ENCODE measurements at places on chromosomes 6 and 20. TPM values are rescaled to one million over a fixed set of nuclear protein-coding genes. Genes with fewer than 3 reads are reported as not detected.

- DNase-seq = no peak
Measured at GRCh38 chr20:11832851-11833250, 84.8 kb upstream of the BTBD3 start.

GRCh38 chr6:170416303-170416702 lies 109.7 kb downstream of the FAM120B start:
- DNase-seq = no peak

The LGSN gene
- polyA plus RNA-seq = 0.04 TPM

GRCh38 chr20:12790859-12791258 lies 217.9 kb upstream of the SPTLC3 start:
- DNase-seq = no peak

DNA sequence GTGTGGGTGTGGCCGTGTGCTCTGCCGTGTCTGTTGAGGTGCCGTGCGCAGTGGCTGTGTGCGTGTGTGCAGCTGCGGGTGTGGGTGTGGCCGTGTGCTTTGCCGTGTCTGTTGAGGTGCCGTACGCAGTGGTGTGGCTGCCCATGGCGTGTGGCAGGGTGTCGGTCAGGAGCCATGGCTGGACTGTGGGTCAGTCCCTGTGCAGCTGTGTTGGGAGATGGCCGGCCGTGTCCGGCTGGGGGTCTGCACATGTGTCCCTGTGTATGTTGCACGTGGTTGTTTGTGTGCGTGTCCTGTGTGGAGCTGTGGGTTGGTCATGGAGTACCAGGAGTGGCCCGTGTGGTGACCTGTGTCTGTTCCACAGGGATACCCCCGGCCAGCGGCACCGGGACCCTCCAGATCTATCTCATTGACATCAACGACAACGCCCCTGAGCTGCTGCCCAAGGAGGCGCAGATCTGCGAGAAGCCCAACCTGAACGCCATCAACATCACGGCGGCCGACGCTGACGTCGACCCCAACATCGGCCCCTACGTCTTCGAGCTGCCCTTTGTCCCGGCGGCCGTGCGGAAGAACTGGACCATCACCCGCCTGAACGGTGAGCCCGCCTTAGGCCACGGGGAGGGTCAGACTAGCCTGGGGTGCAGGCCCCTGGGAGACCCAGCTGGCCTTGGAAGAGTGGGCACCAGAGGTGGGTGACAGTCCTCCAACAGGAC lies 137.7 kb downstream of the TAF4 start:
- DNase-seq = no peak

- DNase-seq = no peak
Measured at GRCh38 chr6:99521633-99522151, 6.5 kb upstream of the USP45 start.

GRCh38 chr6:4979426-4979825 lies 24.4 kb downstream of the RPP40 start:
- DNase-seq = no peak

The PPP1R3G gene
- polyA plus RNA-seq = 2.4 TPM

- DNase-seq = no peak
Measured at GRCh38 chr6:72081871-72082270, 195.5 kb downstream of the RIMS1 start.

GRCh38 chr6:67640484-67640883 lies 994.6 kb upstream of the ADGRB3 start:
- DNase-seq = no peak

The LAMP5 gene
- polyA plus RNA-seq = 4.6 TPM

DNA sequence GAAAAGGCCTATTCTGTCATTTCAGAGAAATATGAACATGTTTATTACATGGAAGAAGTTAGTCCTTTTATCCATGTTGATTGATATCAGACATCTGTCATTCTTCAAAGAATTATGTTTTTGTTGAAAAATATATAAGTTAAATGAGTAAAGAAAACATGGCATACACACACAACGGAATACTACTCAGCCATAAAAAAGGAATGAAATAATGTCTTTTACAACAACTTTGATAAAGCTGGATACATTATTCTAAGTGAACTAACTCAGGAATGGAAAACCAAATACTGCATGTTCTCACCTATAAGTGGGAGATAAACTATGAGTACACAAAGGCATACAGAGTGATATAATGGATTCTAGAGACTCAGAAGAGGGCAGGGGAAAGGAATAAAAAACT lies 9.3 kb downstream of the FKBP5 start:
- DNase-seq = no peak

The VSX1 gene
- 0.03 TPM for polyA plus RNA-seq

DNA sequence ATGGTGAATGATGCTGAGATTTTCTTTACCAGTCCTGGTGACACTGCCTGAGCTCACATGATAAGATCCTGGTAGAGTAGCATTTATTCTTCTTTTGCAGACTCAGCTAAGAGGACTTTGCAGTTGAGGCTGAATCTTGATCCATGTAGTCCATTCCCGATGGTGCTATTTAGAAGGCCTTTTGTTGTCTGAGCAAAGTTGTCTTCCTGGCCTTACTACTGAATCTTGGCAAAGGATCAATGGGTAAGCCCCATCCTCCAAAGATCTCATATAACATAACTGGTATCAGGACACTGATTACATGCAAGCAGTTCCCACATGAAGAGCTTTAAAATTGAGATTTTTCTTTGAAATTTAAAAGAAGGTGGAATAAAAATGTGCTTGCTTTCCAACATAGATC lies 291.6 kb downstream of the SOX4 start:
- DNase-seq = no peak

GRCh38 chr6:29974901-29975560 lies 32.7 kb downstream of the HLA-A start:
- DNase-seq = no peak

DNA sequence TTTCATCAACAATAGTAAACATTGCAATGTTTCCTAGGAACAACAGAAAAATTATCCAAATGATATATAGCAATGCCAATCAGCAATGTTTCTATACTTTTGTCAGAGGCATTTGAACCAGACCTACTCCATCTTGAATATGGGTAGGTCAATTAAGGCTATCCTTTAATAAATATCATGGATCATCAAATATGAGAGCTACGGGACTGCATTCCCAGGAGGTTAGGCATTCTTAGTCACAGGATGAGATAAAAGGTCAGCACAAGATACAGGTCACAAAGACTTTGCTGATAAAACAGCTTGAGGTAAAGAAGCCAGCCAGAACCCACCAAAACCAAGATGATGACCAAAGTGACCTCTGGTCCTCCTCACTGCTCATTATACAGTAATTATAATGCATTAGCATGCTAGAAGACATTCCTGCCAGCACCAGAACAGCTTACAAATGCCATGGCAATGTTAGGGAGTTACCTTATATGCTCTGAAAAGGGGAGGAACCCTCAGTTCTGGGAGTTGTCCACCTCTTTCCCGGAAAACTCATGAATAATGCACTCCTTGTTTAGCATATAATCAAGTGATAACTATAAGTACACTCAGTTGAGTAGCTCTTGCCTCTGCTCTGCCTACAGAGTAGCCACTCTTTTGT lies 8.6 kb upstream of the SERPINB6 start:
- DNase-seq = peak; percentile 76

- no peak for DNase-seq
Measured at GRCh38 chr20:12466915-12467314, 541.9 kb upstream of the SPTLC3 start.

GRCh38 chr6:10463491-10464481 lies 48.9 kb upstream of the TFAP2A start:
- no peak for DNase-seq

The EDN1 gene
- polyA plus RNA-seq = 36.4 TPM

GRCh38 chr6:31474871-31475286 lies 23.1 kb upstream of the MICB start:
- DNase-seq = no peak

DNA sequence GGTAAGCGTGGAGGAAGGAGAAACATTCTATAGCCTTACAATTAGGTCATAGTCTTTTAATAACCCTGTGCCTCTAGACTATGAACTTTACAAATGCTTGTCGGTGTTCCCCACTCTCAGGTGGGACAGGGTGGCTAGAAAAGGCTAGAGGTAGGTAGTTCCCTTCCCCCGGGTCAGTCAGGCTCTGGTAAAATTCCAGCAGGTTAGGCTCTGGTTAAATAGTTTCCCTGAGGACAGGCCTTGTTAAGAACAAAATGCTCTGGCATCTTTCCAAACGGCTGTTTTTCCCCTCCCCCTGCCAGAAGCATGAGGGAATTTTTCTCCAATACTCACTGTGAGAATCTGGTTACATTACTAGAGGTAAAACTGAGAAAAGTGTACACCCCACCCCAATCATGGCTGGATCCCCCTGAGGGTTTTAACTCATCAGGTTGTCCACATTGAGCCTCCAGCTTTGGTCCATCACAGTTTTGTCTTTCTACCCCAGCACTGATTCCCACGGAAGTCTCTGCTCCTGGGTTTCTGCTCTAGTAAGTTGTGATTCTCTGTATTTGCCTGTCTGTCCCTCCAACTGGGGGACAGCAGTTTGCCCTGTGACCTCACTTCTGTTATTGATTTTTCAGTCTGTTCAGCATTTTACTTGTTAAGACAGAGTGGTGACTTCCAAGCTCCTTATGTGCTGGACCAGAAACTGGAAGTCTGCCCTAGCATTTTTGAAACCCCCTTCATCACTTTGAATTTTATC lies 84.7 kb upstream of the ADGRF1 start:
- DNase-seq = peak; percentile 45

- no peak for DNase-seq
Measured at GRCh38 chr20:19981031-19981451, 36.1 kb upstream of the NAA20 start.

DNA sequence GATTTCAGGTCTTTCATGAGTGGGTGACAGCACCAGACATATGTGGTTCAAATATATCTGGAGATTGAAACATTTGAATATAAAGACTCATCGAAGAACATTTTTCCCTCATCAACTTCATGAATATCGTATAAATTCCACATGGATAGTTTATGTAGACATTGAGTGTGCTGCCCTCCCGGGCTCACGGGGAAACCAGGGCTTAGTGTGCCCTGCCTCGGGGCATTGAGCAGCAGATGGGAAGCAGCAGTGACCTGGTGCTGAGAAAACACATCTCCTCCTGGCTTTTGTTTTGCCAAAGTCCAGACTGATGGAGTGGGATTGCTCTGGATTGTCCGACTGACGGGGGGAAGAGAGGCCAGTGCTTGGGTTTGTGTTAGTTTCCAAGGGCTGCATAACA lies 17.8 kb upstream of the SLC2A12 start:
- no peak for DNase-seq

GRCh38 chr6:147184379-147184778 lies 19.8 kb upstream of the STXBP5 start:
- no peak for DNase-seq

DNA sequence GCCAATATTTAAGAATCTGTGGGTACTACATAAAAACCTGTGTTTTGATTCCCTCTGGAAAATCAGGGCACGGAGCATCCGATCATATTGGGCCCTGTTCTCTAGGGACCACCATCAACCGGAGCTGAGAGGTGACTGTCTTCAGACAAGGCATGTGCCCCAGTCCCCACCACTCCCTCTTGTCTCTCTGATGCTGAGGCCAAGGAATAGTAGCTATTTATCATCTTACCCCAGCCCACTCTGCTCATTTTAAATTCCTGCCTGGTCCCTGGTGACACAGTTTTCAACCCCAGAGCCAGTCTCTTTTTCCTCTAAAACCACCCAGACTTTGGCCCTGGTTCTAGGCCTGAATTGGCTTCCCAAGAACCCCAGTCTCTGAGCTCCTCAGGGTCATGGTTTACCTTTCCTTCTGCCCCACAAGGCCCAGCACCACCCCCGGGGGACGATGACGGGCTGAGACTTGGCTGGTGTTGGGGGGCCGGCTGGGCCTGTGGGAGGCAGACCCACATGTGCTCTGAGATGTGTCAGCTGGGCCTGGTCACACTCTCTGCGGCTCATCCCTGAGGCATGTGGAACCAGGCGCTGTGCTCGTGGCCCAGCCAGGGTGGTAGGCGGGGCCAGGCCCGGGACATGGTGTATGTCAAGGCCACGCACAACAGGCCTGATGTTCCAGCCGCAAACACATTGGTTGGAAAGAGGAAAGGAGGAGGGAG lies 114.4 kb downstream of the CEBPB start:
- DNase-seq = peak; percentile 37

- DNase-seq = no peak
Measured at GRCh38 chr6:7157752-7158616, 50.2 kb downstream of the RREB1 start.

The LPA gene
- 0.06 TPM for polyA plus RNA-seq

The WFDC12 gene
- polyA plus RNA-seq = not detected

GRCh38 chr6:111580826-111581505 lies 24.7 kb downstream of the TRAF3IP2 start:
- DNase-seq = no peak

DNA sequence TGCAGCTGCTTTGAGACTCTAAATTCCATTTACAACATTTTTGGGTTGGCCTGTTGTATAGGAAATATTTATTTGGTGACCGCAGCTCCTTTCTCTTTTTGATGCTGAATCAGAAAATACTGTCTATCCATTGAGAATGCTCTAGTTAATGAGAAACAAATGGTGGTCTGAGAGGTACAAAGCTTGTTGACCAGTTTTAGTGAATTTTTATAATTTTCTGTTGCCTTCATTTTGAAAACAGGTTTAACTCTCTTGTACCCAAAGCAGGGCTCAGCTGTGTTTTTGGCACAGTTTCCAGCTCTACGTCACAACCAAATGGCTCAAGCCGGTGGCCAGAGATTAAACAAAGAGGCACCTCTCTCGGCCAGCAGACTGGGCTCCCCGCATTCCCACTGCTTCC lies 113.2 kb downstream of the FNDC1 start:
- DNase-seq = no peak

- no peak for DNase-seq
Measured at GRCh38 chr6:21886542-21887151, 293.1 kb downstream of the SOX4 start.

- DNase-seq = no peak
Measured at GRCh38 chr20:1711826-1712601, 54.4 kb upstream of the SIRPG start.

- DNase-seq = no peak
Measured at GRCh38 chr6:134984821-134985220, 34.9 kb upstream of the ALDH8A1 start.

The TAF11 gene
- 41.7 TPM for polyA plus RNA-seq

- no peak for DNase-seq
Measured at GRCh38 chr6:54206510-54206909, 95.3 kb downstream of the MLIP start.

- no peak for DNase-seq
Measured at GRCh38 chr6:20542927-20543602, 8.8 kb downstream of the CDKAL1 start.

DNA sequence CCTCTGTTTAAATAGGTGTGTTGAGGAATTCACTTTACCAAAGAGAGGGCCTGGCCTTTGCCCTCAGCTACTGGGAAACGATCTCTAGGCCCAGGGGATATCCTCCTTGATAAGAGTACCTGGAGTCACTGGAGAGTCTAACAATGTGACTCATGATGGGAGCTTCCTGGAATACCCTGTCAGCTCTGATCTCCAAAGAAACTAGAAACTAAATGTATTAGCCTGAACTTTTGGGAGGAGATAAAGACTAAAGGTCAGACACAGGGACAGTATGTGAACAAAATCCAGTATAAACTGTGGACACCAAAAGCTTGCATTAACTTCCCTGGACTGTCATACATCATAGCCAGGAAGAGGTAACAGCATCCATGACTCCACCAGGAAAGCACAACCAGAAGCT lies 148.5 kb downstream of the RNGTT start:
- peak; percentile 0 for DNase-seq

GRCh38 chr20:24866008-24866407 lies 83.1 kb upstream of the CST7 start:
- DNase-seq = no peak
